Right hindlimb (tissue), 1 donor: ENCODE measurements at places on chromosomes 16 and 17.
A peak's percentile ranks its signal among the peaks of the same experiment; 100 is the strongest.

DNA sequence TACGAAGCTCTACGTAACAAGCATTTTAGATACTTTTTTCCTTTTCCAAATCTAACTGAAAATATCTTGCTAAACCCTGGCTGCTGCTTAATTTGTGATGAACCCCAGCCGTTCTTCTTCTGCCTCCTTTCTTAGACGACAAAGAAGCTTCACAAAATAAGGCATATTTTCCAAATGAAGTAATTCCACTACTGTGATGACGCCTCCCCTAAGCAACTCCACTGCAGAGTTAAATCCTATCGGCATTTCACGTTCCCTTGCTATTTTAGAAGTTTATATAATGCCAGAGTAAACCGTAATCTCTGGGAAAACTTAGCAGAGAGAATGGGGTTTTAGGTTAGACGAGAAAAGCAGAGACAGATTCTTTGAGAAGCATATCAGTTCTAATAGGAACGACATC, 683.1 kb upstream of the SALL1 start:
- no peak for DNase-seq

DNA sequence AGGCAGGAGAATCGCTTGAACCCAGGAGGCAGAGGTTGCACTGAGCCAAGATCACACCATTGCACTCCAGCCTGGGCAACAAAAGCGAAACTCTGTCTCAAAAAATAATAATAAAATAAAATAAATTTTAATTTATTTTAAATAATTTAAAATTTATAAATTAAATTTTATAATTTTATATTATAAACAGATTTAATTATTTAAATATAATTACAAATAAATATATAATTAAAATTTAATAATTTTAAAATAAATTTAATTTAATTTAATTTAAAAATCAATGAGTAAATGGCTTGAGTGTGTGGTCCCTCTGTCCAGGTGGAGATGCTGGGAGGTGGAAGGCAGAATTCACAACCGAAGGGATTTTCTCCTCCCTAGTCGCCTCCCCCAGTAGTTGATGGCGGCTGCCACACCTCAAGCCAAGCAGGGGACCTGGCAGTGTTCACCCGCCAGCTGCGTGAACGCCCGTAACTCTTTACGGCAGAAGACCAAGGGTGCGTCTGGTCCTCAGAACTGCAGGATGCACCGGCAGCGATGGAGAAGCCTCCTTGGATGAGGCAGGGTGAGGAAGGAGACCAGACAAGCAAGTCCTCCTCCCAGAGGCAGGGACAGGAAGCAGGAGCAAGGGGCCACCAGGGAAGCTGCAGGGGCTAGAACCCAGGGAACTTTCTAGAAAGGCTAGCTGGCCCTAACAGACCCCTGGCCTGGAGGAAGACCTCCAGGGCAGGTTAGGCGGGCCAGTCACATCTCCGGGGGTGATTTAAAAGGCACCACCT, 22.9 kb upstream of the KRT17 start:
- DNase-seq, result no peak

- DNase-seq, result peak; percentile 66
Measured at GRCh38 chr16:67470359-67470758, 10.6 kb downstream of the ATP6V0D1 start.

DNA sequence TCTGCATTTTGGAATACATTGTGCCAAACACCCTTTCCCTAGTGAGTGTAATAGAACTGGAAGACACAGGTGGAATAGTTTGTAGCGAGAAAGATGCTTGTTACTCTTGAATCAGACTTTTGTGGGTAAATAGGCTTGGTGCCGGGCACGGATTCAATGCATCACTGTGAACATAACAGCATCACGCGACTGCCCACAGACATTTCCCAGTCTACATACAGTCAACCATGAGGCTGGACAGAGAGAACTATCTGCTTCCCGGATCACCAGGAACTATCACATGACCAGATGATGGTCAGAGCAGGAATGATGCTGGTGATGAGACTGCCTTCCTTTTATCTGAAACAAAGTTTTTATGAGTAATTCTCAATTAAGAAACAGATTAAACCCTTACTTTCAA, 397 bp upstream of the KRTAP9-2 start:
- no peak for DNase-seq

DNA sequence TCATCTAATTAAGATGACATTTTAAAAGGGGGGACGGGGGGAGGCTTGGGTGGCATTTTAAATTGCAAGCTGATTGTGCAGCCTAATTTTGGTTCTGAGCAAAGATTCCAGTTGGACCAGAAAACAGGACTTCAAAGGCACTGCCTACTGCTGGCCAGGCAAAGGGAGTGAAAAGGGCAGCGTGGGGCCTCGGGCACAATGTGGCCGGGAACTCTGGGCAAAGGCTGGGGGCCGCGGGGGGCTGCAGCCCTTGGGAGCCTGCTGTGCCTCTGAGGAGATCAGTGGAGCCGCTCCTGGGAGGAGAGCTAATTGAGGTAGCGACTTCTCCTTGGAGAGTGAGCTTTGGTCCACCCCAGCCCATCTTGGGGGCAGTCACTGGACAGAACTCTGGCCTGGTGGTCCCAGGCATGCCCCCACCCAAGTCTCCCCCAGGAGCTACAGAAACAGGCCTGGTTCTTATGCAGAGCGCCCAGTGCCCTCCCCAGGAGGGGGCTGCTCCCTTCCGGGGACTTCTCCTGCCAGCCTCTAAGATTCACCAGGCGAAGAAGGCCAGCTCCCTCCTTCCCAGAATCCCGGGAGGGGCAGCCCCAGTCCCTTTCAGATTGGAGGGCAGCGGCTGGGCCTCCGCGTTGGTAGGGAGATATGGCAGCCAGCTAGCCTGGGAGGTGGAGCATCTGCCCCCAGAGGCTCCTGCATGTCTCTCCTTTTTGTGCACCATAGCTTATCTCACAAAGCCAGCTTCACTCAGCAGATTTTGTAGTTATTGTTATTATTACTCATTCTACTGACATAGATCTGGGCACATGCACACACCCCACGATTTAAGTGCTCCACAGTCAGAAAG, 115.6 kb downstream of the GNAO1 start:
- DNase-seq, result no peak

- DNase-seq, result peak; percentile 83
Measured at GRCh38 chr17:7436556-7437368, 1.5 kb downstream of the TMEM102 start.

GRCh38 chr17:22443061-22443460, 750.7 kb downstream of the KCNJ18 start:
- no peak for DNase-seq

- DNase-seq, result no peak
Measured at GRCh38 chr17:31508288-31509094, 117.0 kb downstream of the RAB11FIP4 start.

DNA sequence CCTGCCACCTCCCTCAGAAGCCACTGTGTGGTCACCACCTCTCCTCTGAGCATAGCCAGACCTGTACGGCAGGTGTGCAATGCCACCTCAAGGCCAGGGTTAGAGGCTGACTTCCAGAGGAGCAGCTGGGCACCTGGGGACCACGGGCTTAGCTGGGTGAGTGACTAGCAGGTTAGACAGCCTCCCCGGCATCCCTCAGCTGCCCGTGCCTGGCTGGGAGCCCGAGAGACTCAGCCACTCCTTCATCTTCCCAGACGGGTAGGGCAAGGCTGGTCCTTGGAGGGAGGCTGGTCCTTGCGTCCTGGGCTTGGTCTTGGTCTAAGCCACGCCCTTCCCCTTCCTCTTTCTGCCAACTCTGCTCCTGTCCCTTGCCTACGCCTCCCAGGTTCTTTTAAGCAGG, 7.8 kb downstream of the CRHR1 start:
- no peak for DNase-seq

DNA sequence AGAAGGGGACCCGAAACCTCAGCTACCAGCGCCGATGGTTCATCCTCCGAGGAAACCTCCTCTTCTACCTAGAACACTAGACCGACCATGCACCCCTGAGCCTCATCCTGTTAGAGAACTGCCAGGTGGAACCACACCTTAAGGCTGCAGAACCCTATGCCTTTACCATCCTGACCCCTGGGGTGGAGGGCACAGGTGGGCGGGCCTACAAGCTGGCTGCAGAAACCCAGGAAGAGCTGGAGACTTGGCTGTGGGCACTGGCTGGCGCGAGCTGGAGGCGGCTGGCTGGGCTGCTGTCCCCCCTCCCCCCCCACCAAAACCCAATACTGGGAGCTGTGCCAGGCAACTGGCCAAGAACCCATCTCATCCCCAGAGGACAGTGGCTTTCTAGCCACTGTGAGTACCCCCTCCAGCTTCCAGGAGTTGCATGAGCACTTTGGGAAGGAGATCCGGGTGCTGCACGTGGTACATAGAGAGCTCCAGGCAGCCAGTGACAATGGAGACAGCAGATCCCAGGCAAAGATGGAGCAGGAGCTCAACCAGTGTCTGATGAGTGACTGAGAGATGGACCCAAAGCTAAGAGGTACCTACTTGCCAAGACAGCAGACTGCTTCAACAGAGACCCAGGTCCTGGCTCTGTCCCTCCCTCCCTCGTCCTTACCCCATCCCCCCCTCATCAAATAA, 1.4 kb upstream of the CD2BP2 start:
- DNase-seq, result peak; percentile 47

DNA sequence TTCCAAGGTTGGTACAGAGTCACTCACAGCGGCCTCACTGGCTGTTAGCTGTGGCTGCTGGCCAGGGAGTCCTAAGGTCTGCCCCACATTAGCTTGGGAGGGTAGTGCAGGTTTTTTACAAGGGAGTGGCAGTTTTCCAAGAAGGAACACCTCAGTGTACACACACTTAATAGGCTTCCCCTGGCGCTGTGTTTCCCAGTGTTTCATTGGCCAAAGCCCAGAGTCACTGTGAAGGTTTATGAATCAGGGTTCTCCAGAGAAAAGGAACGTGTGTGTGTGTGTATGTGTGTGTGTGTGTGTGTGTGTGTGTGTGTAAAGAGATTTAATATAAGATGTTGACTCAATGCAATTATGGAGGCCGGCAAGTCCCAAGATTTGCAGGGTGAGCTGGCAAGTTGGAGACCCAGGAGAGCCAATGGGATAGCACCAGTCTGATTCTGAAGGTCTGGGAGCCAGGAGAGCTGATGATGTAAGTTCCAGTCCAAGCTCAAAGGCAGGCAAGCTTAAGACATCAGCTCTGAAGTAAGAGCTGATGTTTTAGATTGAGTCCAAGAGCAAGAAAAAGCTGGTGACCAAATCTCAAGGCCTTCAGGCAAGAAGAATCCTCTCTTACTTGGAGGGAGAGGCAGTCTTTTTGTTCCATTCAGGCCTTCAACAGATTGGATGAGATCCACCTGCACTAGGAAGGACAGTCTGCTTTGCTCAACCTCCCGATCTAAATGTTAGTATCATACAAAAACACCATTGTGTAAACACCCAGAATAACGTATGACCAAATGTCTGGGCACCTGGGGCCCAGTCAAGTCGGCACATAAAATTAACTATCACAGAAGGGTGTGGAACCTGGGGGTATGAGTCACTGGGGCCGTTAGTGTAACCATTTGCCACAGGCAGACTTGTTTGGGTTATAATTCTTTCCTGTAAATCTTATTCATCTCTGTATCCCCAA, 206.8 kb downstream of the PRKCA start:
- DNase-seq, result no peak

- no peak for DNase-seq
Measured at GRCh38 chr16:57903656-57904055, 67.3 kb downstream of the CNGB1 start.

- DNase-seq, result no peak
Measured at GRCh38 chr17:38926293-38927070, 1.1 kb downstream of the LASP1NB start.

DNA sequence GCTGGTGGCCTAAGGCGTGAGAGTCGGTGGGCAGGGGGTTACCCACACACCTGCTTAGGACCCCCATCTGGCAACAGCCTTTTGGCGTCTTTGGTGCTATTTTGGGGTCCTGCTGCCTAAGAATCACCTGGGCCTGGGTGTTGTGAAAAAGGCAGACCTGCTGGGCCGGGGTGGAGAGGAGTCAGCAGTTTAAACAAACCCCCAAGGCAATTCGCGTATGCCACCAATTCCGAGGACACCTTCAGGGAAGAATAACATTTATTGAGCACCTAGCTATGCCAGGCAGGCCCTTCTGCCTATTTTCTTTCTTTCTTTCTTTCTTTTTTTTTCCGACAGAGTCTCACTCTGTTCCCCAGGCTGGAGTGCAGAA, 53.9 kb upstream of the TOB1 start:
- DNase-seq, result no peak

- peak; percentile 36 for DNase-seq
Measured at GRCh38 chr17:64020056-64020766, at the start of gene ICAM2. Gene ICAM2 (minus strand): TSS chr17:64020633. CDS start chr17:64006691, 13,942 bp downstream.

GRCh38 chr17:61678339-61678738, 87.3 kb upstream of the NACA2 start:
- DNase-seq, result no peak

GRCh38 chr16:30383521-30383920, 1.2 kb upstream of the SEPTIN1 start:
- DNase-seq, result peak; percentile 80

GRCh38 chr17:50904518-50905459, 38.6 kb upstream of the TOB1 start:
- peak; percentile 74 for DNase-seq

DNA sequence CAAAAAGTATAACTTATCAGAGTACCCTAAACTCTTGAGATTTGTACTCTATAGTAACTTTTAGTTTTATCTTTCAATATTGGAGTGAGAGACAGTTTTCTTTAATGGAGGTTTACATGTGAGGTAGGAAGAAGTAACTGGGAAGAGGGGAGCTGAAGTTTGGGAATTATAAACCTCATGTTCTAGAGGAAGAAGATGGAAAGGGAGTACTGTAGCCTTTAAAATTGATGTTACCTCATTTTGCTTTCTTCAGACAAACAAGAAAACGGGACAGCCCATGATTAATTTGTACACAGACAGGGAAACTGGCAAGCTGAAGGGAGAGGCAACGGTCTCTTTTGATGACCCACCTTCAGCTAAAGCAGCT, 9.5 kb downstream of the FUS start:
- no peak for DNase-seq

DNA sequence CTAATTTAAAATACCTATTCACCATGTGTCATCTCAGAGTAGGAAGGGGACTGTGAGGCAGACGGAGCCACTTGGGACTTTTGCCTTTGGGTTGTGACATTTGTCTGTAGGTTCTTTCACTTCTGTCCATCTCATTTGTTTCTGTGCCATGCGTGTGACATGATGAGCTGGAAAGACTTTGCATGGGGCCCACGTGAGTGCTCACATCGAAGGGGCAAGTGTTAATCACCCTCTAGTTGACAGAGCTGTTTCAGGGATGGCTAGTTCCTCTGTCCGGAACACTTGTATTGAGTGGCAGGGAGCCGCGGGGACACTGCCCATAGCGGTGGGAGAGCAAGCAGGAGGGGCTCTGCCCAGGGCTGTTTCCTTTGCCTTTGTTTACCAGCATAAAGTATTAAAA, 112.0 kb downstream of the RPTOR start:
- no peak for DNase-seq

DNA sequence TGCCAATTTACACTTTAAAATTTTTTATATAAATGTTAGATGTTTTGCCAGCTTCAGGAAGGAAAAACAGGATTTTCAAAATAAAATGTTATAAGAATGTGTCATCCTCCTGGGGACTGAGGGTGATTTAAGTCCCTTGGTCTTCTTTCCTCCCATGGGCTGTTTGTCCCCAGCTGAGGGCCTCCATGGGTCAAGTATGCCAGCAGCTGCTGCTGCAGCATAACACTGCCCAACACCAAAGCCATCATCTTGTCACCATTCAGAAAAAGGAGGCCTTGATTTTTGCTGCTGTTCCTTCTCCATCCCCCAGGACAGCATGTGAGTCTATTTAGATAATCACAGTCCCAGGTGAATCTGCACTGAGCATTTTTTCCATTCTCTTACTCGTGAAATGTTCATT, 188.5 kb downstream of the LGALS9B start:
- DNase-seq, result no peak
